Frontal cortex (tissue), 4 donors: ENCODE measurements at places on chromosomes 6 and 20. TPM values are rescaled to one million over a fixed set of nuclear protein-coding genes. Genes with fewer than 3 reads are reported as not detected.

ZNF165 gene
- total RNA-seq: 1.2 TPM

DNA sequence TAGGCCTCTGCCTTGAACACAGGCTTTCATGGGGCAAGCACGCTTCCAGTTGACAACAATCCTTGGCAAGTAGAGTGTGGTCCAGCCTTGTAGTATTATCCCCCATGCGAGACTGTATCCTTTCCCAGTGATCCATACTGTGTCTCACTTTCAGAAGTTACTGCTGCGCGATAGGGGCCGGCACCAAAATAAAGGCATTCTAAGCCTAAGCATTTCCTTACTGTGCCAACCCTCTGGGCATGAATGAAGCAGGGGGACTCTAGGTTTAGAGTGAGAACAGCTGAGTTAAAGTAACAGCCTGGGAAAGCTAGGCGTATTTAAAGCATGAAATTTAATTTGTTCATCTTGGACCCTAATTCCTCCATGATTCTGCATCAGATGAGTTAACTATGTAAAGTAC lies 39.4 kb downstream of the CD164 start:
- no peak for DNase-seq

GRCh38 chr20:61806314-61806713 lies 259.4 kb downstream of the TAF4 start:
- DNase-seq: no peak

DNA sequence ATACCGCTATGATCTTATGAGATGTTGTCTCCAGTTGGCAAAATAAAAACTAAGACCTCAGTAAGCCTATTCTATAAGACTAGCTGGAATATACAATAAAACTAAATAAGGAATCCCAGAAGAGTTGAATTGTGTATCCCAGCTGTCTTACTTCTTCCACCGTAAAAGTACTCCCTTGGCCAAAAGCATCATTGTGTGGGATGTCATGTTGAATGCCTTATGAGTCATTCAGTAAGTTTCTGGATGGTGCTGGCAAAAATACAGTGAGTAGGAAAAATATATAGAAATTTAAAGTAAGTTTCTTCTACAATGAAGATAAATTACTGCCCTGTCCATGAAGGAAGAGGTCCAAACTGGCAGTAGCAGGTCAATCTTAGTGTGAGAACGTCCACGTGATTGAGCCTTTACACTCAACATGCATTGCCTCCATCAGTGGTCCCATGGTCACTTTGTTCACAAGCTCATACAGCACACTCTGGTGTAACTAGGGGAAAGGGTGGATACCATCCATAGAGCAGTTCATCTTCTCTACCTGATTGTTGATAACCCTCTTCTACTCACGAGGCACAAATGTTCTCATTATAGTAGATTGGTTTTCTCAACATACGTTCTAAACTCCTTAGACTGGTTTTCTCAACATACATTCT lies 13.7 kb upstream of the ZNF318 start:
- DNase-seq: no peak
